ENCODE measurements at places on chromosomes 7 and 10.

GRCh38 chr7:41777894-41778596, 75.2 kb upstream of the INHBA start:
- no peak for DNase-seq

DNA sequence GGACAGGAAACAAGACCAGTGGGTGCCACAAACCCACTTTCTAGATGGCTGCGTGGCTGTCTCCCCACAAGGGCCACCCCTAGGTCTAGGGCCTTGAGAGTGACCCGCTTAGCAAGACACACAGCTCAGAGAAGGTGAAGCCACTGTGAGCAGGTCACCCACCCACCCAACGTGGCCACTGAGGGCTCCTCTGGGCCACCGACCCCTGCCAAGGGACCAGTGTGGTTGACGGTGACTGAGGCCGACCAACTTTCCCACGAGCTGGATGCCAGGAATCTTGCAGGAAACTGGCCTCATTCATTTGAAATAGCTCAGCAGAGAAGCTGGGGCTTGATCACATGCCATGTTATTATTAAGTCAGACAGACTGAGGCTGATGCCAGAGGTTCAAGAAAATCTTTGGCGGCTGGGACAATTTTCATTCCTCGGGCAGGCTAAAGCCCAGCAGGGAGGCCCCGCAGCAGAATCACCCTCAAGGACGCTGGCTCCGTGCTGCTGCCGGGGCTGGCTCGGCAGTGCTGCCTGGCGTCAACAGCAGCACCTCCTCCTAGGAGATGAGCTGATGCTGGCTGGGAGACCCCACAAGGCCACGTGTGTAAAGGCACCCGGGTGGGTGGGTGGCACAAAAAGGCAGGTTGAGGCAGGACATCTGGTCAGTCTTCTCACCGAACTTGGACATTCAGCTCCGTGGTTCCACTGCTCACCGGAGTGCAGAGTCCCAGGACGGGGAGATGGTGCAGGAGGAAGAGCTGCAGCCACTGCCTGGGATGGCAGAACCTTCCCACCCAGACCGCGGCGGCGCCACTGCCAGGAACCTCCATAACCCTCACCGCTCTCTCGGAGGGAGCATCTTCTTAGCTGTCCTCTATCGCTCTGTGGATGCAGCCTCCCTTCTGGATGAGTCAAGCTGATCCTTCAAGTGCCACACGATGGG, 57.8 kb downstream of the ZRANB1 start:
- no peak for DNase-seq

DNA sequence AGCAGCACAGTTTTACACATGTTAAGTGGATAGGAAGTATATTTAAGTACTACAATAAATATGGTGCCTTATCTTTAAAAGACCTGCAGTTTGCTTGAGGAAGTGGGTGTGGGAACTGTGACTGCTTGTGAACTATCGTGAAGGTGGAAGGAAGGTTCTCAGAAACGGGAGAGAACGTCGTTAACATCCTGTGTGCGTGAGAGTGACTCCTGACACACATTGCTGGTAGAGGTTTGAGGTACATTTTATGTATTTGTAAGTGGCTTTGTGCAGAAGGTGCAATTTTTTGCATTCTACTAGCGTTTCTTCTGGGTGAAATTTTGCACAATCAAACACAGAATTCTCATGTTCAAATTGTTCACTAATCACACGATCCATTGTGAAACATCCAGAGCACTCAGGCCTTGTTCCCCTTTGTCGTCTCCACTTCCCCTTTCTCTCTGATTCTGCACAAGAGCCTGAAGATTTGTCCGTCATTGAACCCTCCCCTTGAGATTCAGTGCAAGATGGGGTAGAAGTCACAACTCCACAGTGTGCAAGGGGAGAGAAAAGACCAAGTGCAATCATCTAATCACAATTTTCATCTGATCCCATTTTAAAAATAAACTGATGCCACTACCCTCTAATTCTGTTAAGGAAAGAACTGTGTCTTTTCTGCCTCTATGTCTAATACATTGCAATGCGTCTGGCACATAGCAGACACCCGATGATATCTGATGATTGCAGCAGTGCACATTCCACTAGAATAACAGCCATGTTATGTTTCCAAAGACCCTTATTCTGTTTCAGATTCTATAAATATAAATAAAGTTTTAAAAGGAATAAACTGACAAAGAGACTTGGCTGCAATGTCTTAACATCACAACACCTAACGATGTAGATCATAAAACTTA, 279.9 kb downstream of the NEBL start:
- DNase-seq: no peak

- no peak for DNase-seq
Observed at GRCh38 chr10:61765176-61766087, 102.7 kb downstream of the CABCOCO1 start.

- DNase-seq: no peak
Observed at GRCh38 chr7:92432299-92432946, 14.9 kb upstream of the GATAD1 start.

GRCh38 chr7:33550979-33551378, 354.4 kb upstream of the BMPER start:
- no peak for DNase-seq

- DNase-seq: no peak
Observed at GRCh38 chr7:69439636-69440325, 158.5 kb upstream of the AUTS2 start.

DNA sequence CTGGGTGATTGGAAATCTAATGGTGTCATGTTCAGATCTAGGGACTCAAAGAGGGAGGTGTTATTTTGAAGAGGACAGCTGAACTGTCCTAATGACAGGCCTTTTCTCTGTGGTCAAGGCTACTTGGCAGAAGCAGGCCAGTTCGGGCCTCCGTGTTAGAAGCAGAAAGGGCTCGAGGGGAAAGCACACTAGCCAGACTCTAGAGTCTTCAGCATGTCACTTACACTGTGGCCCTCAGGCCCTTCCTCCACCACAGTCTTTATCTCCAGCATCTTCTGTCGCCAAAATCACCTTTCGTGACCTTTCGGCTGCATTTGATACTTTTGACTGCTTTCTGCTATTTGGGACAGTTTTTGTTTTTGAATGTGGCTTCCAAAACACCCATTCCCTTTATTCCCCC, 123.3 kb downstream of the CNNM2 start:
- no peak for DNase-seq

DNA sequence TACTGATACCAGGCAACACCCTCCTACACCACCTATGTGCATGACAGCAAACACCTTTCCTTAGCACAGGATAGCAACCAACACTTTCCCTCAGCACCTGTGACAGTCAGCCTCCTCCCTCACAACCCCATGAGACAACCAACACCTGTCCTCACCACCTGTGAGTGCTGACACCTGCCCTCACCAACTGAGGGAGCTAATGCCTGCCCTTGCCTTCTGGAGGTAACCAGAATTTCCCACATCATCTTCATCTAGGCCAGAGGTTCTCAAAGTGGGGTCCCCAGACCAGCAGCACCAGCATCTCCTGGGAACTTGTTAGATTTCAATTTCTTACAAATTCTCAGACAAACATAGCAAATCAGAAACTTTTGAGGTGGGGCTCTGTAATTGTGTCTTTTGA, 112.5 kb downstream of the GRID1 start:
- no peak for DNase-seq

GRCh38 chr10:32263300-32263699, 83.7 kb downstream of the EPC1 start:
- no peak for DNase-seq

- no peak for DNase-seq
Observed at GRCh38 chr7:112362731-112363131, 87.5 kb upstream of the IFRD1 start.

- no peak for DNase-seq
Observed at GRCh38 chr10:11166550-11166949, 148.9 kb downstream of the CELF2 start.

DNA sequence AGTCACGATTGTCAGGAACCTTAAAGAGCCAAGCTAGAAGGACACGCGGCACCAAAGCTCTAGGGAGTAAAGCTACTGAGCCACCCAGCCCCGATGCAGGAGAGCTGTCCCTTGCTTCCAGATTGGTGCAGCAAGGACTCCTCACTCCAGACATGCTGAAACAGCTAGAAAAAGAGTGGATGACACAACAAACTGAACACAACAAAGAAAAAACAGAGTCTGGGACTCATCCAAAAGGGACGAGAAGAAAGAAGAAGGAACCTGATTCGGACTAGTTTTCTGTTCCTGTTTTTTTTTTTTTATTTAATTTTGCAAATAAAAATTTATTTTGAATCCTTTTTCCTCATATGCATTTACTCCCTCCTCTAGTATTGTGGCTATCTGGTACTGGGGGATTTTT, 11.4 kb upstream of the HKDC1 start:
- no peak for DNase-seq

DNA sequence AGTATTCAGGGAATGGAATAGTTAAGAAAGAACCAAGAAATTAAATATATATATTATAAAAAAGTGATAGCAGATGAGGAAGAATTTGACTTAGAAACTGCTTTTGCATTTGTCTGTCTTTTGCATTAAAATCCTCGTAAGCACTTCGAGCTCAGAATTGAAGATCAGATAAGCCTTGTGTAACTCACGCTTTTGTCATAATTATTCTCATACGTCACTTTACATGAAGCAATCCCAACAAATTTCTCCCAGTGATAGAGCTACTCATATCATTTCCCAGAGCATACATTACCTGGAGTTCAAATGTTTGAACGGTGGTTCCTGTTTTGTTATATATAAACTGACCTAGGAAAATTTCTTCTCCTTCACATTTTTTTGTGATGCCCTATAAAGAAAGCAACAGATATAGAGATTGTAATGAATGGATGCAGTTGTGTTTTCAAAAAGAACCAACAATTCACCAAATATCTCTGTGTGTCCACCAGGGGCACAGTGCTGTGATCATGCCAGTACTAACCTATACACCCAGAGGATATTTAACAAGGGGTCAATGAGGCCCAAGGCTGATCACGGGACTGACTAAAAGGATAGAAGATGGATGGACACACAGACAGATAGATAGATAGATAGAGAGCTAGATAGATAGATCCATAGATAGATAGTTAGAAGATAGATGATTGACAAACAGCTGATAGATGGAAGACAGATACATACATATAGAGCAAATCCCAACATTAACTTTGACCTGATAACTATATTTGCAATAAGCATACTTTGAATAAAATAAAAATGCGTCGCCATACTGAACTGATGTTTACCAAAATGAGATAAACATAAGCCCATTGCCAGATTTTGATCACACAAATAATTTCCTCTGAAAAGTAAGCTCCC, 9.3 kb upstream of the HUS1 start:
- no peak for DNase-seq

- no peak for DNase-seq
Observed at GRCh38 chr7:106456329-106456728, 171.5 kb upstream of the NAMPT start.

- no peak for DNase-seq
Observed at GRCh38 chr7:24741679-24742505, 15.4 kb downstream of the GSDME start.

DNA sequence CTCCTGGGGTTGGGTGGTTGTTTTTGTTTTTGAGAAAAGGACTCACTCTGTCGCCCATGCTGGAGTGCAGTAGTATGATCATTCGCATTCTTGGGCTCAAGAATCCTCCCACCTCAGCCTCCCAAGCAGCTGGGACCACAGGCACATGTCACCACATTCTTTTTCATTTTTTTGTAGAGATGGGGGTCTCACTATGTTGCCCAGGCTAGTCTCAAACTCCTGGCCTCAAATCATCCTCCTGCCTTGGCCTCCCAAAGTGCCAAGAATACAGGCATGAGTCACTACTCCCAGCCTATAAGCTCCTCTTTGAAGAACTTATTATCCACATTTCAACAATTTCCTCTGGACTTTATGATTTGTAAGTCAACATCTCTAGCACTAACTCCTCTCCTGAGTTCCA, 102.7 kb downstream of the KMT2C start:
- DNase-seq: no peak

DNA sequence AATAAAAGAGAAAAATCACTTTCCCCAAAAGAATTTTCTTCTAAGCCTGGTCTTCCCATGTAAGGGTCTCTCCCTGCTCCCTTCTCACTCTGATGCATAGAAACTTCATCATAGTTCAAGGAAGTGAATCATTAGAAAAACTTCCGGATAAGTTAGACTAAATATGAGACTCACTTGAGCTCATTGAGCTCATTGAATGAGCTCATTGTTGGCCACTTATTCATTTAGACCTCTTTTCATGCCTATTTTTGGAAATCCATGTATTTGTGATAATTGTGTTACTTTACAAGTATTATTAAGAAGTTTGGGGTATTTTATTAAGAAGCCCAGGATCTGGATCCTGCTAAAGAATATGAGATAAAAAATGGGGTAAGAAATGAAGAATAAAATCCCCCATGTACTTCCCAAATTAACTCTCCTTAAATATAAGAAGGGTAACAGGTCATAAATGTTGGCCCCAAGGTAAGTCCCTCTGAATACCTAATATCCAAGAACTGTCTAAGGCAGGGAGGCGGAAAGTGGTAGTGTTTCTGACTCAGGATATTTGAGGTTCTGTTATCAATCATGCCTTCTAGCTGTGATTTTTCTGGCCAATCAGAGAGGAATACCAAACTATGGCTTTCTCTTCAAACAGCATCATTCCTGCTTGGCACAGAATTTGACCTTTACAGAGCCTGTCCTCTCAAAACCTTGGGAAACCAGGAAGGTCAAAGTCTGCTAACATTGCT, 236.5 kb upstream of the PTN start:
- peak; percentile 12 for DNase-seq

Measured in Panc1 (cell line).